ENCODE measurements at places on chromosomes 6 and 20. TPM values are rescaled to one million over a fixed set of nuclear protein-coding genes. Genes with fewer than 3 reads are reported as not detected.

Gene GJA1
- polyA plus RNA-seq: 116 TPM

Gene VIP
- polyA plus RNA-seq: 1.9 TPM

Gene PHACTR3
- 14.5 TPM for polyA plus RNA-seq

Gene STMND1
- not detected for polyA plus RNA-seq

Gene CST2
- not detected for polyA plus RNA-seq
